RWPE2 (cell line): ENCODE measurements at places on chromosomes 4 and X.

DNA sequence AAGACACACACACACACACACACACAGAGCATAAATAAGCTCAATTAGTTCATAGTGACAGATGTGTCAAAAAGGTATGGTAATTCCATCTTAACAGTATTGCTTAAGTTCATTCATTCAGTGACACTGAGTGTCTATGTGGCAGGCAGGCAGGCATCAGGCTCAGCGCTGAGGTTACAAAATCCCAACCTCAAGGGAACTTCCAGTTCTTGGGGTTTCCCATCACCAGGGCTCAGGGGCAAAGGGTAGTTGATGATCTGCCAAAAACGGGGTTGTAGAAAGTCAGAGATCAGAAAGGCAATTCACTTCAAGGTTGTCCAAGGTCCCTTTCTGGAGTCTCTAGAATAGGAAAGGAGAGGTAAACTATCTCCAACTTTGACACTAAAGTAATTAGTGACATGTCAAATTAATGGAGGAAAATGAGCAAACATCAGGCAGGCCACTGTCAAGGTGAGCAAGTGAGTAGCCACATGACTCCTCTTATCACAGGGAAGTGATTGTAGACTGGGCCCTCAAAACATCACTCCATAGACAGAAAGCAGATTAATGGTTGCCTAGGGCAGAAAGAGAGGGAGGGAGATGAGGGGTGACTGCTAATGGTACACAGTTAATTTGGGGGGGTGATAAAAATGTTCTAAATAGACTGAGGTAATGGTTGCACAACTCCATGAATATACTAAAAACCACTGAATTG lies 41.8 kb downstream of the GPC4 start:
- no peak for DNase-seq

GRCh38 chrX:10006770-10007169 lies 39.6 kb downstream of the CLDN34 start:
- no peak for DNase-seq

- no peak for DNase-seq
These were observed 115.6 kb downstream of the GPR143 start for GRCh38 chrX:9650091-9650490.

GRCh38 chr4:162841753-162842152 lies 324.9 kb downstream of the NAF1 start:
- DNase-seq = no peak

- DNase-seq = no peak
These were observed 29.6 kb downstream of the MFAP3L start for GRCh38 chr4:169996379-169997240.

GRCh38 chrX:131588995-131589394 lies 45.1 kb downstream of the OR13H1 start:
- no peak for DNase-seq

GRCh38 chr4:104967034-104967401 lies 179.7 kb upstream of the TET2 start:
- DNase-seq = no peak

- no peak for DNase-seq
These were observed 25.4 kb downstream of the TMSB4X start for GRCh38 chrX:13000301-13000811.

- no peak for DNase-seq
These were observed 28.7 kb downstream of the MID1 start for GRCh38 chrX:10591363-10592335.

- DNase-seq = no peak
These were observed 2.3 kb downstream of the IRF2 start for GRCh38 chr4:184471881-184472613.
